ENCODE measurements at places on chromosomes 7 and 10. TPM values are rescaled to one million over a fixed set of nuclear protein-coding genes. Genes with fewer than 3 reads are reported as not detected.

DNA sequence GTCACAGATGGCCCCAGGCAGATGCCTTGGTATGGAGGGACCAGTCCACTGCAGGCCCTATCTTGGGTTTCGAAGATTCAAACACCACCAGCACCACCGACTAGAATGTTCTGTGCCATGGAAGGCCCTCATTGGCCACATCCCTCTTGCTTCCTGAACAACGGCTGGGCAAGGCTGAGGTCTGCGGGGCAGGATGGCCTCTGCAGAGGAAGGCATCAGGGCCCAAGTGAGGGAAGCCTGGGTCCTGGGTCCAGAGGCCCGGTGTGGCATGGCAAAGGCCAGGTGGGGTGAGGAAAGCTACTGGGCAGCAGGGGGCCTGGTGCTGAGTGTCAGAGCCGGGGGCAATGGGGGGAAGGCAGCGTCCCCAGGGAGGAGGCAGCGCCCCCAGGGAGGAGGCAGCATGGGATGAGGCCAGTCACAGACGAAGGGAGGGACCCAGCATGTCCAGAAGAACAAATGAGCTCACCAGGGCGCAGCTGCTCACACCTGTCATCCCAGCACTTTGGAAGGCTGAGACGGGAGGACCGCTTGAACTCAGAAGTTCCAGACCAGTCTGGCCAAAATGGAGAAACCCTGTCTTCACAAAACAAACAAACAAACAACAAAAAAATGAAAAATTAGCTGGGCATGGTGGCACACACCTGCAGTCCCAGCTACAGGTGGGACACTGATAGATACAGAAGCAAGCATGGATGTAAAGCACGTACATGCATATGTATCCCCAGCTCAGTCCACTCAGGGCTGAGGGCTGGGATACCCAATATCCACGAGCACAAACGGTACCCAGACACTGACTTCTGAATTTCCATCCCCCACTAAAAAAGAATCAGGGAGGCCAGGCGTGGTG lies 64.4 kb downstream of the PROSER2 start:
- DNase-seq = no peak

DNA sequence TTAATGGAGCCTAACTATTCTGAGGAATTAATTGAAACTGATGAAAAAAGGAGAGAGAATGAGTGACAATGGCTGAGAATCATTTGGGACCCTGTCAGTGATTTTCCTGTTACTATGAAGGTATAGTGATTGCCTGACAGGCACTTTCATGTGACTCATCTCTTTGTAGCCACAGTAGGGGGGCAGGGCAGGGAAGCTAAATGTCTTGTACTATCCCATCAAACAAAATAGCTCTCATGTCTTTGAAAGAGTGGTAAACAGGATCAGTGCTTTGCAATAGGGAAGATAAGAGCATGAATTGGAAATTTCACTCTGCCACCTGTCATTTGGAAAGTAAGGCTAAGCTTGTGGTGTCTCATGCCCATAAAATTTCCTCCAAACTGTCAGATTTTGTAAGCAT lies 94.5 kb upstream of the GSDME start:
- DNase-seq = peak; percentile 56

- no peak for DNase-seq
Measured at GRCh38 chr7:116562529-116563121, 37.8 kb downstream of the CAV1 start.

Gene BLNK
- not detected for total RNA-seq

GRCh38 chr7:41824284-41824683 lies 121.4 kb upstream of the INHBA start:
- DNase-seq = peak; percentile 33

Gene ITIH5
- total RNA-seq = not detected

DNA sequence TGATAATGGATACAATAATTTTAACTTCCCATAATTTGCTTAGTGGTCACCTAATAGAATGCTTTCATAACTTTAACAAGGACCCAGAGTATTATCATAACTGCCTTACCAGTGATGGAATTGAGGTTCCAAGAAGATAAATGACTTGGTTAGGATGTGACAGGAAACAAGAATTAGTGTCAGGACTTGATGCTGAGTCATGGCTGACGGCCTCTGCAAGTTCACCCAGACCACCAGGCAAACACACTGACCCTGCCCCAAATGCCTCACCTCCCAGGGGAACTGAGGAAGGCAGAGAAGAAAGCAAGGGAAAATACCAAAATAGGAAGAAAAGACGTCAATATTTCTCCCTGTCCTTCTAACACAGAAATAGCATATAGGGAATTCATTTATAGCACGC lies 636.3 kb downstream of the PARD3 start:
- DNase-seq = no peak

Gene TFPI2
- total RNA-seq = 53.1 TPM

- DNase-seq = no peak
Measured at GRCh38 chr7:4884164-4884563, 648 bp upstream of the RADIL start.

GRCh38 chr7:70849580-70850235 lies 282.2 kb upstream of the GALNT17 start:
- DNase-seq = no peak
